ENCODE measurements at places on chromosomes 4 and X. TPM values are rescaled to one million over a fixed set of nuclear protein-coding genes. Genes with fewer than 3 reads are reported as not detected.

- H3K36me3 ChIP-seq: no peaks in the 10 kb centered on the region
- H3K4me3 ChIP-seq: no peak overlapping the region
- H3K4me1 ChIP-seq: no peaks in the 10 kb centered on the region
- peaks cover 3% of the 10 kb centered on the region for H3K27me3 ChIP-seq
- H3K27ac ChIP-seq: no peak overlapping the region
These were observed 71.7 kb downstream of the CPZ start for GRCh38 chr4:8664031-8664805.

The AVPR2 gene
- 2.3 TPM for total RNA-seq

DNA sequence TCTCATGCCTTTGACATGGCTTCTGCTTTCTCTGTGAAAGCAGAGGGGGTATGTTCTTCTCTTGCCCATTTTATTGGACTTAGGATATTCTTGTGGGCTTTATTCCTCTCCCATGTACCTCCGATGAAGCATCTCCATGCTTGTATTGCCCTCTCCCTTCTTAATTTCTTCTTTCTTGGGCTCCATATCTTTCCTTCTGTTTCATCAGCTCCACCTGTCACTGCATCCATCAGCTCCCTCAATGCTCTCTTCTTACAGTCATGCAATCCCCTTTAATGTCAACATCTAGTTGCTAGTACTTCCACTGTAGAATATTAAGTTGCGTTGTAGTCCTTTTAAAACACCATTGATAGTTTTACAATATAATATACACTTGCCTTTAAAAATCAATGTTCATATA is 257.6 kb downstream of the GPAT3 start:
- no peaks in the 10 kb centered on the region for H3K27me3 ChIP-seq
- no peak overlapping the region for H3K4me3 ChIP-seq
- no peak overlapping the region for H3K27ac ChIP-seq
- no peaks in the 10 kb centered on the region for H3K36me3 ChIP-seq
- DNase-seq: no peak
- H3K4me1 ChIP-seq: no peaks in the 10 kb centered on the region

DNA sequence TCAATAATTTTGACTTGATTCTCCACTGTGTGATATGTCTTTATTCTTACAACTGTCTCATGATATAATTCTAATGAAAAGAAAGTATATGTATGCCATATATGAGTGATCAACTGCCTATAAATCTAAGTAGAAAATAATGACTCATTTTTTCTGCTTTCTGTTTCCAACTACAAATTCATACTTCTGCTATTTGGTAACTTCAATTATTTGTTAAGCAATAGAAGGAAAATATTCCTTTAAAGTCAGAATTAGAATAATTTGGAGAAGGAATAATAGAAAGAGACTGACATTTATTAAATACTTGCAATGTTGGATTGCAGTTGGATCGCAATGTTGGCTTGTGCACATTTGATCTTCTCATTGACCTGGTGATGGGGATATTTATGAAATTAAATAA is 204.2 kb upstream of the PACRGL start:
- H3K27me3 ChIP-seq: no peaks in the 10 kb centered on the region
- H3K4me3 ChIP-seq: no peak overlapping the region
- H3K36me3 ChIP-seq: no peaks in the 10 kb centered on the region
- no peaks in the 10 kb centered on the region for H3K4me1 ChIP-seq
- DNase-seq: no peak

DNA sequence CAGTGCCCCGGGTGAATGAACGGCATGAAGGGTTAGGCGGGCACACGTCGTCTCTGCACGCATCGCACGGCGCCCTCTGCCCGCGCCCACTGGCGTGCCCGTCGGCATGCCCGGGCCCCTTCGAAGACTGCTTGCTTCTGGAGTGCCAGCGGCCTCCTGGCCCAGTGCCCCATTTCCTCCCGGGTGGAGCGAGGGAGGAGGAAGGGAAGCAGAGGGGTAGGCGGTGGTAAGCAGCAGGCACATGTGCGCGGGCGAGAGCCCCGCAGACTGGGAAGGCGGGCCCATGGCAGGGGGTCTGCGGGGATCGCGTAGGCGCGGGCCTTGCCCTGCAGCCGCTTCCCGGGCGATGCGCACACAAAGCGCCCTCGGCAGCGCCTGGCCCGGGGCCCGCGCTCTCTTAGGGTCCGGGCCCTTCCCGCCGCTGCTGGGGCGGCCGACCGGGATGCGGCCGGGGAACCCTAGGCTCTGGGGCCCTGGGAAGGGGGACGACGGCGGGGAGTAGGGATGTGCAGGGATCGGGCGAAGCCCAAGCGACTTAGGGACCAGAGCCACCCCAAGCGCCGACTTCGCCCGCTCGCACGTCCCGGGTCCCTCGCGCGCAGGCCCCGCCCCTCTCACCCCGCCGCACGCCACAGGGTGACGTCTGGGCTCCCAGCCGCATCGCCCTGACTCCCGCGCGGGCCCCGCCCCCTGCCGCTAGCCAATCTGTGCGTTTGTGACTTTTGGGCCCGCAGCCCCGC is 866 bp upstream of the EMD start:
- H3K27me3 ChIP-seq: no peaks in the 10 kb centered on the region
- no peak overlapping the region for H3K4me3 ChIP-seq
- peak overlapping the region; percentile 92 for H3K27ac ChIP-seq
- no peaks in the 10 kb centered on the region for H3K36me3 ChIP-seq

The VCX gene
- not detected for total RNA-seq

- no peaks in the 10 kb centered on the region for H3K27me3 ChIP-seq
- DNase-seq: no peak
- no peaks in the 10 kb centered on the region for H3K4me1 ChIP-seq
- no peak overlapping the region for H3K27ac ChIP-seq
- H3K4me3 ChIP-seq: no peak overlapping the region
These were observed 787.4 kb upstream of the GALNTL6 start for GRCh38 chr4:171025776-171026175.

DNA sequence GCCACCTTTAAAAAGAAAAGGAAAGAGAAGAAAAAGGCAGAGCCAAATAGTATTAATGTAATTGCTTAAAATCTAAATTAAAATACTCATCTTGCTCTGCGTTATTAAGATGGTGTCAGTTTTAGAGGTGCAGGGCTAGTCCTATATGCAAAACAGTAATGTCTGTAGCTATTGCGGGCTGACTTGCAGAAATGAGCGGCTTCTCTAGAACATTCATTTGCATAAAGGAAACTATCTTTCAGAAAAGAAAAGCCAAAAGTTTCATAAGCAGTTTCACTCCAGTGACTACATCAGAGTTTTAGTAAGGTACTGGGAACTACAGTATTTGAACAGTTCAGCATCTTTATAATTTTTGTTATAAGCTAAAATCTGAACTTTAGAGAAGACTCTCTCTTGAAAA is 6.0 kb downstream of the SMAD1 start:
- H3K36me3 ChIP-seq: no peaks in the 10 kb centered on the region
- no peak overlapping the region for H3K4me3 ChIP-seq

The PSAPL1 gene
- not detected for total RNA-seq

The SSX4B gene
- not detected for total RNA-seq

DNA sequence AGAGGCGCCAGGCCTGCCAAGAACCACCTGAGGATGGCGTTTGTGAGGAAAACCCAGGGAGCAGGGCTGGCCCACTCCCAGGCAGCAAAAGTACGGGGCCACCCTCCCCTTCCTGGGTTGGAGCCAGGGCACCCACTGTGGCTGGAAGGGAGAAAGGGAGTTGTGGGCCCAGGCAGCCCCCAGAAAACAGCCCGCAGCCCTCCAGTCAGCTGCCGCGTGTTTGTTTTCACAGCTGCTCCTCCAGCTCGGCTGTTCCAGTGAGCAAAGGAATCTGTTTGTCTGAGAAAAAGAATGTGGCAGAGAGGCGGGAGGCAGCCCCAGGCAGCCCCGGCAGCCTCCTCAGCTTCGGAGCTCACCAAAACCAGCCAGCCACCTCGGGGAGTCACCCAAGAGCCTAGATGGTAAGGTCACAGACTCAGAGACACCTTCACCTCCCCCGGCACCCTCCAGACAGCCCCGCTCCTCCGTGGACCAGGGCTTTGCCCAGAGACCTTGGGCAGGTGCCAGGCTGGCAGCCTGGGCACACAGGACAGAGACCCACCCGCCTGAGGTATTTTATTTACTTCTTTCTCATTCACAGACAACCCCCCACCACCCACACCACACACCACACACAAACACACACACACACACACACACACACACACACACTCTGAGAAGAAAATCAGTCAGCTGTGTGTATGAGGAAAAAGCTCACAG is 338.1 kb downstream of the BCOR start:
- DNase-seq: peak; percentile 91
- H3K27me3 ChIP-seq: no peaks in the 10 kb centered on the region
- H3K4me1 ChIP-seq: no peaks in the 10 kb centered on the region
- H3K36me3 ChIP-seq: no peaks in the 10 kb centered on the region
- no peak overlapping the region for H3K4me3 ChIP-seq

- no peaks in the 10 kb centered on the region for H3K36me3 ChIP-seq
- H3K27ac ChIP-seq: no peak overlapping the region
- H3K4me1 ChIP-seq: no peaks in the 10 kb centered on the region
- H3K4me3 ChIP-seq: no peak overlapping the region
- H3K27me3 ChIP-seq: no peaks in the 10 kb centered on the region
These were observed 232.4 kb upstream of the BMP3 start for GRCh38 chr4:80798082-80798481.

The PRSS12 gene
- 1.1 TPM for total RNA-seq

- no peak overlapping the region for H3K4me3 ChIP-seq
- no peak overlapping the region for H3K27ac ChIP-seq
- no peaks in the 10 kb centered on the region for H3K36me3 ChIP-seq
- no peaks in the 10 kb centered on the region for H3K4me1 ChIP-seq
These were observed 139.1 kb downstream of the KDR start for GRCh38 chr4:54986095-54986846.

GRCh38 chrX:150569155-150569477 is 695 bp downstream of the MTM1 start:
- H3K4me3 ChIP-seq: peak overlapping the region; percentile 81
- no peaks in the 10 kb centered on the region for H3K27me3 ChIP-seq
- peaks cover 4% of the 10 kb centered on the region for H3K4me1 ChIP-seq
- no peak for DNase-seq
- H3K27ac ChIP-seq: peak overlapping the region; percentile 88

The CSAG2 gene
- not detected for total RNA-seq

DNA sequence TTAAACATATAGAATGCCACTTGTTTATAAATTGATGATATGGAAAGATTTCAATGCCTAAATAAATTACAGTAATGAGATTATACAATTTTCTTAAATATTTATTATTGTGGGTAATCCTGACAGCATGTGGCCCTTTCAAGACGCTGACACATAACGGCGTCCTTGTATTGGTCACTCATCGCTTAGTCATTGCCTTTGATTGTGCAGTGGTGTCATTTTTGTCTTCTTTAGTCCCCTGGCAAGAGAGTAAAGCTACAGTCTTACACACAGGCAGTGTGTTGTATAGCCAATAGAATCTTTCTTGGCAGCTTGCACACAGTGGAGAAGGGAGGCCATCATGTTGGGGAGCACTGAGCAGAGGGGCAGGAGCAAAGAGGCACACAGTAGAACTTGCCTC is 361.8 kb upstream of the GALNT7 start:
- no peak for DNase-seq
- no peak overlapping the region for H3K27ac ChIP-seq
- H3K4me1 ChIP-seq: no peaks in the 10 kb centered on the region

DNA sequence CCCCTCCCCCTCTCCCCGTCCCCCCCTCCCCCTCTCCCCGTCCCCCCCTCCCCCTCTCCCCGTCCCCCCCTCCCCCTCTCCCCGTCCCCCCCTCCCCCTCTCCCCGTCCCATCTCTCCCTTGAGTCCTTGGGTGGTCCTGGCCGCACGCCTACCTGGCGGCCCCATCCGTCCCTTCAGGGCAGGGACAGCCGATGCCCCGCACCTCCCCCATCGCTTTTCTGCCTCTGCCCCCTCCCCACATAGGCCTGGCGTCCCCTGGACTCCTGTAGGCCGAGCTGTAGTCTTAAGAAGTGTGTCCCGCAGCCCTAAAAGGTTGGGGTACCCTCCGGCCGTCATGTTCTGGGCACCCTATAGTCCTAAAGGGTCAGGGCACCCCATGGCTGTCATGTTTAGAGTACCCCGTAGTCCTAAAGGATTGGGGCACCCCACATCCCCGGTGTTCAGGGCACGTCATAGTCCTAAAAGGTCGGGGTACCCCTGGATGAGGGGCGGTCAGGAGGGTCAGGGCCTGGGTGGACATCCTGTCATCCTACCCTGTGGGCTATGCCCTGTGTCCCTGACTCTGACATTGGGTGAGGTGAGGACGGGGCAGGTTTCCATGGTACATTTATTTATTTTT is 10.8 kb upstream of the GTPBP6 start:
- H3K4me1 ChIP-seq: no peaks in the 10 kb centered on the region
- no peak overlapping the region for H3K4me3 ChIP-seq
- H3K27me3 ChIP-seq: no peaks in the 10 kb centered on the region
- no peaks in the 10 kb centered on the region for H3K36me3 ChIP-seq

The CCNB3 gene
- 1.5 TPM for total RNA-seq

The GAR1 gene
- 14.9 TPM for total RNA-seq

GRCh38 chr4:7332216-7333023 is 102.3 kb downstream of the PSAPL1 start:
- peak; percentile 79 for DNase-seq
- no peak overlapping the region for H3K27ac ChIP-seq
- peaks cover 2% of the 10 kb centered on the region for H3K4me1 ChIP-seq
- H3K27me3 ChIP-seq: no peaks in the 10 kb centered on the region

DNA sequence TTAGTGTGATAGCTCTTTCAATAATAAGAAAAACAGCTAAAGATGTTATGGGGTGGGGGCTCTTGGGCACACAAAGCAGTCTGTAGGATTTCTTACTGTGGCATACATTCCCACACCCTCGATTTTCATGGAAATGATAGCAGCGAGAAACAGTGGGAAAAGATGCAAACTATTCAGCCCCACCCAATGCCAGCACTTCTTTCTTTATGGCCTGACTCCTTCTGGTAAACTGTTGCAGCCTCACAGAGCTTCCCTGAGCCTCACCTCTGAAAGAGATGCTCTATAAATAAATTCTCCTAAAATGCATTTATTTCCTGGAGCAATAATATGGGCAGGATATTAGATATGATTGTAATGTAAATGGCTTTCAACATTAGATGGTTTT is 910 bp downstream of the ANK2 start:
- H3K36me3 ChIP-seq: no peaks in the 10 kb centered on the region
- H3K4me3 ChIP-seq: no peak overlapping the region
- H3K27ac ChIP-seq: no peak overlapping the region
- H3K27me3 ChIP-seq: no peaks in the 10 kb centered on the region
- no peak for DNase-seq
- H3K4me1 ChIP-seq: no peaks in the 10 kb centered on the region

The SOWAHD gene
- total RNA-seq: 1.3 TPM

GRCh38 chr4:78288327-78288726 is 231.2 kb downstream of the FRAS1 start:
- H3K36me3 ChIP-seq: no peaks in the 10 kb centered on the region
- H3K27ac ChIP-seq: peak overlapping the region; percentile 76
- no peak for DNase-seq
- no peak overlapping the region for H3K4me3 ChIP-seq

The KLHL4 gene
- 2.1 TPM for total RNA-seq

The CFAP99 gene
- total RNA-seq: 1.7 TPM

DNA sequence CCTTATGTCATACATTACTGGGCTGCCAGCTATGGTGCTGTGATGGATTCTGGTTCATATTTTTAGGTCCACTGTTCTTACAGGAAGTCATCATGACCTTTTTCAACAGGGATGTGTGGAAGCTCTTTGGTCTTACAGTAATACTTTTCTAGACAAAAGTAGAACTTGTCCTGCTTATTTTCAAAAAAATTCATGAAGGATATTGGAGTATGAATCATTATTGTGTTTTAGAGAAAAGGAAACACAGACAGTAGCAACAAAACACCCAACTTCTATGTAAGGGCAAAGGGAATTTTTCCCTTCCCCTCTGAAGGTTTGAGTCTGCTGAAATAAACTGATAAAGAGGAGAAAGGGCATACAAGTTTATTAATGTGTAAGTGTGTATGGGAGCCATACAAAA is 54.7 kb upstream of the FAM9C start:
- H3K4me3 ChIP-seq: no peak overlapping the region
- no peaks in the 10 kb centered on the region for H3K36me3 ChIP-seq
- H3K4me1 ChIP-seq: peaks cover 5% of the 10 kb centered on the region
- H3K27me3 ChIP-seq: peaks cover 2% of the 10 kb centered on the region
